Heart right ventricle (tissue), 16 donors: ENCODE measurements at places on chromosomes 11 and 22. TPM values are rescaled to one million over a fixed set of nuclear protein-coding genes. Genes with fewer than 3 reads are reported as not detected.
A peak's percentile ranks its signal among the peaks of the same experiment; 100 is the strongest.

The SERPIND1 gene
- not detected for total RNA-seq

- H3K4me1 ChIP-seq, result no peaks in the 10 kb centered on the region
- H3K36me3 ChIP-seq, result no peaks in the 10 kb centered on the region
- H3K27ac ChIP-seq, result no peak overlapping the region
- H3K27me3 ChIP-seq, result peaks cover 42% of the 10 kb centered on the region
- no peak overlapping the region for H3K4me3 ChIP-seq
- no peak for DNase-seq
Observed at GRCh38 chr11:44298862-44299261, 11.1 kb downstream of the ALX4 start.

DNA sequence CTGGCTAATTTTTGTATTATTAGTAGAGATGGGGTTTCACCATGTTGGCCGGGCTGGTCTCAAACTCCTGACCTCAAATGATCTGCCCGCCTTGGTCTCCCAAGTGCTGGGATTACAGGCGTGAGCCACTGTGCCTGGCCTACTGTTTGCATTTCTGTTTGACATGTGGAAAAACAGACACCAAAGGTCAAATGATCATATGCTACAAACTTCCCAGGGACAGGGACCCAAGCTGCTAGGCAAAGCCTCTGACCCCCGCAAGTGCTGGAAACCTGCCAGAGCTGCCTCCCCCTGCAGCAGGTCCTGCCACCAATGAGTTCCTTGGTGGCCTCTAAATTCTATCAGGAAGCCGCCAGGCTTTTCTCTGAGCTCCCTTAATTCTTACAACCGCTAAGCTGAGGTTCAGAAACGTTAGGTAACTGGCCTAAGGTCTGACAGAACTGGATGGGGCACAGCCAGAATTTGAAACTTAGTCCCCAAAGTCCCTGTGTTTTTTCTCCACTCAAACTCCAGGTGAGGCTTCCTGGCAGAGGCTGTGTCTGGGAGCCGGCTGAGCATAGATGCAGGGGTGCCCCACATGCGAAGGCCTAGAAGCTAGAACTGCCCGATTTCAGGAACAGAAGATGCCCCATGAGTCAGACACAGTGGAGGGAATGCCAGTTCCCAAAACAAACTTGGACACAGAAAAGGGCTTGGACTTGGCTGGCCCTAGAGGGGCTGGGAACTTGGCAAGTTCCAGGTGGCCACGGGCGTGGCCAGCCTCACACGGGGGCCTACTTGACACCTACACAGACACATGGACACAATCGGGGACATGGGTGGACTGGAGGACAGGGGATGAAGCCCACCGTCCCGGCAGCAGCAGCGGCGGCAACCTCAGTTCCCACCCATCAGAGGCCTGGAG is 7.4 kb downstream of the CSNK1E start:
- peak overlapping the region; percentile 100 for H3K27ac ChIP-seq
- peak; percentile 57 for DNase-seq
- peaks cover 19% of the 10 kb centered on the region for H3K36me3 ChIP-seq
- no peak overlapping the region for H3K4me3 ChIP-seq
- H3K4me1 ChIP-seq, result peaks cover 98% of the 10 kb centered on the region
- no peaks in the 10 kb centered on the region for H3K27me3 ChIP-seq

The FAT3 gene
- total RNA-seq, result 0.07 TPM

GRCh38 chr22:27405672-27406388 is 395.7 kb downstream of the MN1 start:
- H3K4me1 ChIP-seq, result no peaks in the 10 kb centered on the region
- no peak overlapping the region for H3K27ac ChIP-seq
- H3K36me3 ChIP-seq, result no peaks in the 10 kb centered on the region
- H3K4me3 ChIP-seq, result no peak overlapping the region

- no peak overlapping the region for H3K27ac ChIP-seq
- H3K4me1 ChIP-seq, result peaks cover 59% of the 10 kb centered on the region
- H3K36me3 ChIP-seq, result no peaks in the 10 kb centered on the region
- no peaks in the 10 kb centered on the region for H3K27me3 ChIP-seq
Observed at GRCh38 chr22:19569976-19570375, 45.8 kb upstream of the CLDN5 start.

DNA sequence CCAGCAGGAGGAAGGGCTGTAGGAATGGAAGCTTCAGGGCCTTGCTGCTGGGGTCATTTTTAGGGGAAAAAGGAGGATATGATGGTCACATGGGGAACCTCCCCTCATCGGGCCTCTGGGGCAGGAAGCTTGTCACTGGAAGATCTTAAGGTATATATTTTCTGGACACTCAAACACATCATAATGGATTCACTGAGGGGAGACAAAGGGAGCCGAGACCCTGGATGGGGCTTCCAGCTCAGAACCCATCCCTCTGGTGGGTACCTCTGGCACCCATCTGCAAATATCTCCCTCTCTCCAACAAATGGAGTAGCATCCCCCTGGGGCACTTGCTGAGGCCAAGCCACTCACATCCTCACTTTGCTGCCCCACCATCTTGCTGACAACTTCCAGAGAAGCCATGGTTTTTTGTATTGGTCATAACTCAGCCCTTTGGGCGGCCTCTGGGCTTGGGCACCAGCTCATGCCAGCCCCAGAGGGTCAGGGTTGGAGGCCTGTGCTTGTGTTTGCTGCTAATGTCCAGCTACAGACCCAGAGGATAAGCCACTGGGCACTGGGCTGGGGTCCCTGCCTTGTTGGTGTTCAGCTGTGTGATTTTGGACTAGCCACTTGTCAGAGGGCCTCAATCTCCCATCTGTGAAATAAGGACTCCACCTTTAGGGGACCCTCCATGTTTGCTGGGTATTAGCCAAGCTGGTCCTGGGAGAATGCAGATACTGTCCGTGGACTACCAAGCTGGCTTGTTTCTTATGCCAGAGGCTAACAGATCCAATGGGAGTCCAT is 14.1 kb downstream of the IL10RA start:
- no peaks in the 10 kb centered on the region for H3K36me3 ChIP-seq
- DNase-seq, result no peak
- no peak overlapping the region for H3K4me3 ChIP-seq
- H3K4me1 ChIP-seq, result no peaks in the 10 kb centered on the region
- H3K27ac ChIP-seq, result no peak overlapping the region

DNA sequence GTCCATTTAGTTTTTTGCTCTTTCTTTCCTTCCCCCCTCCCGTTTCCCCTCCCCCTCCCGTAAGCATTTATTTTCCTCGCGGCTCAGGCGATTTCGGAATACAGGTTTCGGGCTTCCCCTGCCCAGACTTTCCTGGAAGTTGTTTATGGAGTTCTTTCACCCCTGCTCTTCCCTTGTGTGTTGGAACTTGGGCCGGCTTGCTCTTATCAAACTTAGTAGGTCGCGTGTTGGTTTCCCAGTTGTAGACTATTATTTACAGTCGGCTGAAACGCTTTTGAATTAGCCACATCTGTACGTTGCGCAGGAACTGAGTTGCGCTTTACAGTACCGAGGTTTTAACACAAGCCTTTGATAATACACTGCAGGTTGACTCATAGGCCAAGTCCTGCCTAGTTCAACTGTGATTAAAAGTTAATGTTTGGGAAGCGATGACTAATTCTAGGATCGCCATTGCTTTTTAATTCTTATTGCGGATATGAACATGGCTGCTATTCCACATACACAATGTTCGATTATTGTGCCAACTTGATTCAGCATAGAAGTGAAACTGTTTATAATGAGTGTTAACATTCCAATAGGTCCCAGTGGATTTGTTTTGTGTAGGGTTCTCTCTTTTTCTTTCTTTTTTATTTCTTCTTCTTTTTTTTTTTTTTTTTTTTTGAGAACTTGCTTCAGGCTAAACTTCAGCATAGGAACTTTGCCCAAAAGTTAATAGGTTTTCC is 1.7 kb downstream of the YAP1 start:
- peaks cover 56% of the 10 kb centered on the region for H3K4me1 ChIP-seq
- H3K36me3 ChIP-seq, result peaks cover 5% of the 10 kb centered on the region
- H3K27ac ChIP-seq, result peak overlapping the region; percentile 96
- DNase-seq, result no peak
